ENCODE measurements at places on chromosomes 6 and 20.

- DNase-seq: no peak
These were observed 17.0 kb upstream of the ADGRF4 start for GRCh38 chr6:47681201-47681990.

DNA sequence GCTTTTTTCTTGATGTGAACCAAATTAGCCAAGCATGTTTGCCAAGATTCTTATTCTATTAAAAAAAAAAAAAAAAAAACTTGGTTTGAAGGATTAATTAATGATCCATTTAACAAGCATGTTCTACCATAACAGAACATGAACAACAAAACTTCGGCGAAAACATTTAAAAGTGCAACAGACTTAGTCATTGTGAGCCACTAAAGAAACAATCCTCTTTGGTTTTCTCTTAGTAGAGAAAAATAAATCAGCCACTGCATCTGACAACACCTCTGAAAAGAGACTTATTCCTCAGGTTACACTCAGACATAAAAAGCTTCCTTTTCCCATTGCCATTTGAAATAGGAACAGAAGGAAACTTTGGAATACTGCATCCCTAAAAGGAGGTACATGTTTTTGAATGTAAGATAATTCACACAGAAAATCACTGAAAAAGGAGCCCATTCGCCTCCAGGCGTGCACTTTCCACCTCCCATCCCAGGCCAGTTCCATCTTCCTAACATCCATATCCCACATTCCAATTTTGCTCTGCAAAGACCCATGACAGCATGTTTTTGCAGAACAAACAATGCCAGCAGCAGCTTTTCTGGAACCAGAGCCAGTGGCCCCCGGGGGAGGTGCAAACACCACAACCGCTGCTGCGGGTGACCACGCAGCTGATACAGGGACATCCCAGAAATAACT, 79.5 kb downstream of the ZMYND8 start:
- peak; percentile 84 for DNase-seq

DNA sequence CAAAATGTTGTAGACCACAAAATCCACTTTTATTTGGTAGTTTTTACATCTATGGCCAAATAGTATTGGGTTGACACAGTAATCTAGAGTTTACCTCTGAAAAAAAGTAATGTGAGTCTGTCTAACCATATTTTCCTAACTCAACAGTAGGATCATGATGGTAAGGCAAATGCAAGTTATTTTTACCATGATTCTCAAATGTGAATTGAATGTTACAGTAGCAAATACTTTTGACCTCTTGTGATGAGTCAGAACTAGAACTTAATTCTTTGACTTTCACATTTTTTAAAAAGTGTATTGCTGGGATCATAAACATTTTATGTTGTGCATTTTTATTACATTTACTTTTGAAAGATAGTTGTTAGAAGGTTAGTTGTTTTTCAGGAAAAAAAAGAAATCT, 22.0 kb downstream of the RNF146 start:
- DNase-seq: no peak

DNA sequence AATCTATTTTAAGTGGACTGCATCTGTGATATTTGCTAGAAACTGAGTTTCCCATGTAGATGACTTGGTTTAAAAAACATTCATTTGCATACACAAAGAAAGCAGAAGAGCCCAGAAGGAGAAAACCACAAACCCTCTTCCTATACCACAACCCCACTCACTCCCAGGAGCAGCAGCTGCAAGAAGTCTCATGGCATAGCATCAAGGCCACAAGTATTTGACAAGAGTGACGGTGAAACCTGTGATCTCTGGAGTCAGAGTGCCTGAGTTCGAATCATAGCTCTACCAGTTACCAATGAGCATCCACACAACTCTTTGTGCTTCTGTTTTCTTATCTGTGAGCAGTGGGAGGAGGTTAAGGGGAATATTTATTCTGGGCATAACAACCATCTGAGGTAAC, 44.7 kb upstream of the SIRPG start:
- peak; percentile 26 for DNase-seq

- DNase-seq: no peak
These were observed 86.7 kb downstream of the TASP1 start for GRCh38 chr20:13552061-13552460.

GRCh38 chr6:158808442-158808833, 10.7 kb downstream of the EZR start:
- DNase-seq: no peak

DNA sequence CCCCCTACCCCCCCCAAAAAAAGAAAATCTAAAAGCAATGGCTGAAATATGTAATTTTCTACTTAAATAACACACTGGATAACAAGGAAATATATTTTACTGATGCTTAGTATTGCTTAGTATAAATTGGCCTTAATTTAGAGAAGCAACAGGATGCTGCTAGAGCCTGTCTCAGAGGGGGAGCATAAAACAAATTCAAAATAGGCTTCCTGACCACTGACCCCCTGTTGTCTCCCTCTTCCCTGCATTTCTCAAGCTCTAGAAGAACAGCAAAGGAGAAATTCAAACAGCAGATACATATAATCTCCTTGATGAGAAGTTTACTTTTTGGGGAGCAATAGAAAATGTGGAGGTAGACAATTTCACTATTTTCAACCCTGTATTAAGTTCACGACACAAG, 631.1 kb upstream of the GJE1 start:
- DNase-seq: no peak

- DNase-seq: no peak
These were observed 6.1 kb downstream of the VTA1 start for GRCh38 chr6:142153196-142153595.

- DNase-seq: no peak
These were observed 125.0 kb upstream of the ID4 start for GRCh38 chr6:19712012-19712688.

DNA sequence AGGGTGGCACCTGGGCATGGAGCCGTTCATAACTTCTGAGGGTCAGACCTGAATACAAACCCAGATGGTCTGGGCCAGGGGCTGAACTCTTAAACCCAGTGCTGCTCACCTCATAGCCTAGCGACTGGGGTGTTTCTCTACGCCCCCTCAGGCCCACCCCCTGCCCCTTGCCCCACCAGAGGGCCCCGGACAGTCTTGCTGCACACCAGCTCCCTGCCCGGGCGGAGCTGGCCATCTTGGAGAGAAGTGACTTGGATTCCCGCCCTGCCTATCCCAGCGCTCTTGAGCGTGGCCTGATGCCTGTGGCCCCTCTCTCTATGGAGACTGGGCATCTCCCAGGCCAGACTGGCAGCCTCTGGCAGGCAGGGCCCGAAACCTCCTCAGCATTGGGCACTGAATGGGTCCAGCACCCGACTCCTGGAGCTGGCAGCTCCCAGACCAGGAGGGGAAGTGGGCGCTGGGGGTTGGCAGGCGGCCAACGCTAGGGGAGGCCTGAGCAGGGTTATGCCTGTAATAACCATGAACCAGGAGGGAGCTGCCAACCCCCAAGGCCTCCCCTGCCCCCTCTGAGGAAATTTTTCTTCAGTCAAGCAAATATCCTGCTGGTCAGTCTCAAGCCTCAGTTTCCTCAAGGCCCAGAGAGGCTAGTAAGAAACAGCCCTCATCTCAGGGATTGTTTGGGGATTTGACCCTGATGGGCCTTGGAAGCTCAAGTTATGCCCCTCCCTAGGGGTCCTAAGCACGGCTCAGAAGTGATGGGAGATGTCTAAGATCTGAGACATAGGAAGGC, 169.5 kb downstream of the VEGFA start:
- DNase-seq: peak; percentile 13

DNA sequence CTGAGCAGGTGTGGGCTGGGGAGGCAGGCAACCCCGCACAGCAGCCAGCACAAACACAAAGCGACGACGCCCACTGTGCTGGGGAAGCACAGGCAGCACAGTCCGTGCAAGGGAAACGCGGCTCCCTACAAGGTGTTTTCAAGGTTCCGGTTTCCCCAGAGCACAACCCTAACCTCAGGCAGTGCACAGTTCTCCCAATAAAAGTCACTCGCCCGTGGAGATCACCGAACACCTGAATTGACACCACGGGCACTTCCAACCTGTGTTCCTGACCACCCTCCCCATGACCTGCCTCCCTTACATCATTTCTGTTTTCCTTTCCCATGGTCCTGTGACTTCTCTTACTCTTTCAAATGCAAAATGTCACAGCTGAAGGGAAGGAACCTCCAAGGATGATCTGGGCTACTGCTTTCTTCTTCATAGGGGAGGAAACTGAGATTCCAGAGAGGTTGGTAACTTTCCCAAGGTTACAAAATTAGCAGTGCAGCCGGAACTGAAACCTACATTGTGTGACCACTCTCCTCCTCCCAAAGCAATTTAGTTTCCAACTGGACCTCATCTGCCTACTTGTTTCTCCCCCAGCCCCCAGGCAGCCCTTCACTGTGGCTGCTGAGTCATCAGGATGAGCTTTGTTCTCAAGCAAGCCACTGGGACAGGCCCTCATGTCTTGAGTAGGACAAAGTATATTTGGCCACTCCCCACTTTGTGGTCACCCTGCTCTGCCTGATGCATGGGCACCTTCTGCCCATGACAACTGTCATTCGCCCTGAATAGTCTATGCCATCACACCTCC, 125.3 kb downstream of the ATXN1 start:
- DNase-seq: no peak

DNA sequence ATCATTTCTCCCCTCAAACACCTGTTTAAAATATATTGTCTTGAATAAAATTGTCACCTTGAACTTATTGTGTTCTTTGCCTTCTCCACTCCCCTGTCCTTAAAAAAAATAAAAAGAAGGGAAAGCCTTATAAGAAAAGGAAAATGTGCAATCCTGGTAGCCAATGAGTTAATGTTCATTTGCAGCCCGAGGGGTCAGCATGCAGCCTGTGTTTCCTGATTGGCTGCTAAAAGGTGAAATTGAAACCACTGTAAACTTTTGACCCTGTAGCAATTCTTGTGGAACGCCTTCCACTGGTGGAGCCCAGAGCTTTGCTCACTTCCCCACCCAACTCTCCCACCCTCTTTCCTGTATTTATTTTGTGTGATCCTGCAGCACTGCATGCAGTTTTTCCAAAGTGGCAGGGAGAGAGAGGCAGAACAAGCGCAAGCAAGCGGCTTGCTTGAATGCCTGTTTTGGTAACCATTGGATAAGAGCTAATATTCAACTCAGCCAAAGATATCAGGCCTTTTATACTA, 74.9 kb downstream of the NCOA3 start:
- DNase-seq: peak; percentile 91

DNA sequence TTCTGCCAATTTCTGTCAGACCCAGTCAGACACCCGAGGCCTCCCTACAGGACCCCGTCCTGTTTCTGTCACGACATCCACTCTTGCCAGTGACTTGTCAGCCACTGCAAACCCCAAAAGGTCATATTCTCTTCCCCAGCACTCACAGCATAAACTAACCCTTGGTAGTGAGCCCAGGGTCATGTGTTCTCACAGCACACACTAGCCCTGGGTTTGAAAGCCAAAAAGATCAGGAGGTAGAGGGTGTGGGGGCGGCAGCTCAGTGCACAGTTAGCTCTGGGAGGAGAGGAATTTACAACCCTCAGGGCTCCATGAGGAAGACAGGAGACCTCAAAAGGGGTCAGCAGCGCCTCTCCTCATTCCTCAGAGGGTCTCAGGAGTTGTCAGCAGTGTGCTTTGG, 9.9 kb upstream of the SNX9 start:
- DNase-seq: no peak

- no peak for DNase-seq
These were observed 101.7 kb downstream of the OPRM1 start for GRCh38 chr6:154140743-154141142.

DNA sequence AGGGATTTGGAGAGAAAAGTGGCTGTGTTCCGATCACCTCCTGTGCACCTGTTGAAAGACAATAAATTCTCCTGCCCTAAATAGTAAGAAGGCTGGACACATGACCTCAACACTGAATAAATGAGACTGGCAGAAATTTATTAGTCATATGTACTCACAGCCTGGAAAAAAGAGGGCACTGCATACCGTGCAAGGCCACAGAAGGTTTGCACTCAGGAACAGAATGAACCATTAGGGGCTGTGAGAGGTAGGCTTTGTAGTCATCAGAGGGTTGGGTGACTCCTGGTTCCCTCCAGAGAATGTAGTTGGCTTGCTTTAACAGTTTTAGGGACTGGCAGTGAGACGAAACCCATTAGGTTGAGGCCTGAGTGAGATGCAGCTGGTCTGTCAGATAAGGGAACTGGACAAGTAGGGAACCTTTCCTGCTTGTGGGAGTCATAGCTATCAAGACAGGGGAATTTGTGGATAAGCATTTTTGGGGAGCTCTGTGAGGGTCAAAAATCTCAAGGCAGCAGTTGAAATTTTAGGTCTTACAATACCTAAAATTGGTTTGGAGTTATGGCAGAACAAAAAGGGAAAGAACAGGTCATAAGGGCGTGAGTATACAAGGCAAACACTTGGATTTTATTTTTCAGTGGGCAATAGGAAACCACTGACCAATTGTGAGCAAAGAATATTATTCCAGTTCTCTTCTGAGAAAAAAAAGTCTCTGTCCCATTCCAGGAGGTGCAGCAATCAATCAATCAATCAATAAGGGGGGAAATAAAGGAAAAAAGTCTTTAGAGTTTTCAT, 67.9 kb upstream of the BTN3A2 start:
- no peak for DNase-seq

- no peak for DNase-seq
These were observed 112.8 kb upstream of the TSHZ2 start for GRCh38 chr20:52859156-52859876.

DNA sequence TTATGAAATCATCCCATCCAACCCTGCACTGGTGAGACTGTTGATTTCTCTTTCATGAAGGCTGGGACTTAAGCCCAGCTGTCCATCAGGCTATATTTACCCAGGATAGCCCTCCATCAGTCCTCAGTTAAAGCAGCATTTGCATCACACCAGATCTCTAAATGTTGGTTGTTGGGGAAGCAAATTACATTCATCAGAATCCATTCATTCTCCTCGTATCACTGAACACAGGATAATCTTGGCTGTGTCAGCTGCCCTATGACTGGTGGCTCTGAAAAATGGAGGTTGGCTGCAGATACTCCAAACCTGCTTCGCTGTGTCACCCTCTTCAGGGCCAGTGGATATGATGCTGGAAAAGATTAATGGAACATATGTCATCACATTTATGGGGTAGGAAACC, 718.3 kb downstream of the KIF16B start:
- DNase-seq: no peak

DNA sequence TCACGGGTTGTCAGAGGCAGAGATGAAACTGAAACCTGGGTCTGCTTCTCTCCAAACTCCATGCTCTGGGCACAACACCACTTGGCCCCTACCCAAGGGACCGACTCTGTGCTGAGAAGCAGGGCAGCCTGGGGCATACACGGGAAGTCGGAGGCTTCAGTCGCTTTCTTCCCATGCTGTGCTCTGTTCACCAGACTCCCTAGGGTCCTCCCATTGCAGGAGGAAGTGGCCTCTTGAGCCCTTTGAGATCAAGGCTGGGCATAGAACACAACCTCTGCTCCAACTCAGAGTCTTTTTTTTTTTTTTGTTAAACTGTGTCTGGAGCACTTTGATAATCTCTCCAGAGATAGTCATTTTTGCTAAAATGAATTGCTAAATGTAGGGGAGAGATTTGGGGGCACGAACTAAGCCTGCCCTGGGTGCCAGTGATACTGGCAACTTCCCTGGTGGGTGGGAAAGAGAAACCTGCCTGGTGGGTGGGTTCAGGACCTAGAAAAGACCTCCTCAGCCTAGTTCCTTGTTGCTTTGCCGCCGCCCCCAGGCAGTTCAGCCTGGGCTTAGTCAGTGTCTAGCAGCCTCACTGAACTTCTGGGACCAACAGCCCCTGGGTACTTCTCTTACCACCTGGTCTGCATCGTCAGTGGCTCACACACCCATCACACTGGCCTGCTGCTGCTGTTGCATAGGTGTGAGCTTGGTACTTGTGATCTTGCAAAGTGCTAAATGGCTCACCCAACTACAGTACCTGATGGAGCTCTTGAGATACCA, 62.0 kb downstream of the PPP1R14C start:
- peak; percentile 35 for DNase-seq

- DNase-seq: no peak
These were observed 160.8 kb downstream of the UBE3D start for GRCh38 chr6:82904860-82905259.

- no peak for DNase-seq
These were observed 63.3 kb downstream of the TOX2 start for GRCh38 chr20:43977962-43978361.
